K562 (cell line): ENCODE measurements at places on chromosomes 16 and 17.

DNA sequence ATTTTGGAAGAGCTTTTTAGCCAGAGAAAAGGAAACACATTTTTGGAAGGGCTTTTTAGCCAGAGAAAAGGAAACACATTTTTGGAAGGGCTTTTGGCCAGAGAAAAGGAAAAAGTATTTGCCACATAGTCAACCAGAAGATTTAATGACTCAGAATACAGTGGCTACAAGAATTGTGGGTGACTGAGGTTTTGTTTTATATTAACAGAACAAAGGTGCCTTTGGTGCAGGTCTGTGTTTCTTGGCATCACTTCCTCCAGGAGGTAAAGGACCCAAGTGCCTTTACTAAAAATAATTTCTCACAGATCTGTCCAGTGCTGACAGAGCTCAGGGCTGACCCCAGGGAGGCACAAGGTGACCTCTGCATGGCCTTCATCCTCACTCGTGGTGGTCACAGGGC, 363.1 kb downstream of the CA10 start:
- DNase-seq: no peak

DNA sequence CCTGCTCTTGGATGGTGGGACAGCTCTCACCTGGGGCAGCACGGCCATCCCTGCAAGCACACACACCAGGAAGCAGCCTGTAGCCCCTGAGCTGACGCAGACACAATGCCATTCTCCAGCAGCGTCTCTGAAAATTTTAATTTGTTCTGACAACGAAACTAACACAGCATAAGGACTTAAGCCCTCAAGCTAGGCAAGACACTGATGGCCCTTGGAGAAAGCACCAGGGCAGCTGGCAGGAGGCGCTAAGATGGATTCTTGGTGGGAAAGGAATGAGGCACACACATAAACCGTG, 2.7 kb upstream of the LIMD2 start:
- DNase-seq: no peak

DNA sequence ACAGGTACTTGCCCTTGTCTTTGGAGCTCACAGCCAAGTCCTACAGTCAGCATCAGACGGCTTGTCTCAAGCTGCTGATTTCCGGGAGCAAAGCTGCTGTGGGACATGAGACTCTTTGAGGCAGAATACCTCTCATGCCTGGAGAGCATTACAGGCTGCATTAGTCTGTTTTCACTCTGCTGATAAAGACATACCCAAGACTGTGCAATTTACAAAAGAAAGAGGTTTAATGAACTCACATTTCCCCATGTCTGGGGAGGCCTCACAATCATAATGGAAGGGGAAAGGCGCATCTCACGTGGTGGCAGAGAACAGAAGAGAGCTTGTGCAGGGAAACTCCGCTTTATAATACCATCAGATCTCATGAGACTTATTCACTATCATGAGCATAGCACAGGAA, 661.2 kb downstream of the WWOX start:
- DNase-seq: no peak

- no peak for DNase-seq
Measured at GRCh38 chr17:41775394-41776226, 10.9 kb downstream of the JUP start.

DNA sequence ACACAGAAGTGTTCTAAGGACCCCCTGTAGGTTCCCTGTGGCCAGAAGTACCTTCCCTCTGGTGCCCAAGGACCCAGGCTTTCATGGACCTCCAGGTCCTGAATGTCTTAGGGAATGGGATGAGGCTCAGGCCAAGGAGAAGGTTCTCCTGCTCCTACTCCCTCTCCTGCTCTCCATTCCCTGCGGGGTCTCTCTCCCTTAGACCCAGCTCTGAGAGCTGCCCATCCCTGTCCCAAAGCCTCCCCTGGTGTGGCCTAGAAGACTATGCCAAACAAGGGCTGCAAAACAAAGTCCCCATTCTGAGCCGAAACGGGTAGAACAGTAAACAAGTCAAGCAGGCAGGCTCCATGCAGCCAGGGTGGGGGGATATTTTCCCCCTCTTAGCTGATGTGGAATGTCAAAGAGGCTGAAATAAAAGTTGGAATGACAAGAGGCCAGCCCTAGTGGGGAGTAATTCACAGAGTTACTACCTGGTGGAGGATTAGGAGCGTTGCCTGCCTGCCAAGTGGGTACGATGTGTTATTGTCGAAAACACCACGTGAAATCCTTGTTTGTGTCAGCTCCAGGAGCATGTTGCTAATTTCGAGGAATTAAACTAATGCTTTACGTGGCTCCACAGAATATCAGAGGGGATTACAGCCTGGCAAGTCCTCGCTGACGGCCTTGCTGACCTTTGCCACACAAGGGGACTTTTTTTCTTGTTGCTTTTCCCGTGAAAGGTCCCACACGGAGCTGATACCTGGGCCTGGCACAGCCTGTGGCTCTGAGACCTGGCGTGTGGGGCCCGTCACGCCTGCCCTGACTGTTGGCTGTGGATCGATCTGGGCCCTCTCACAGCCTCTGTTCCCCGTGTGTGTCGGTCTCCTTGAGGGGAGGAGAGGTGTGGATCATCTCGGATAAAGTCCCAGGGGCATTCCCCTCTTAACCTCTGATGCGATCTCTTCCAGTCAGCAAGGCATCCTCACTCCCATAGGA, 2.9 kb downstream of the WFIKKN2 start:
- no peak for DNase-seq

- DNase-seq: no peak
Measured at GRCh38 chr17:14871921-14872320, 393.2 kb downstream of the PMP22 start.

GRCh38 chr16:85871756-85872155, 27.2 kb upstream of the IRF8 start:
- no peak for DNase-seq

DNA sequence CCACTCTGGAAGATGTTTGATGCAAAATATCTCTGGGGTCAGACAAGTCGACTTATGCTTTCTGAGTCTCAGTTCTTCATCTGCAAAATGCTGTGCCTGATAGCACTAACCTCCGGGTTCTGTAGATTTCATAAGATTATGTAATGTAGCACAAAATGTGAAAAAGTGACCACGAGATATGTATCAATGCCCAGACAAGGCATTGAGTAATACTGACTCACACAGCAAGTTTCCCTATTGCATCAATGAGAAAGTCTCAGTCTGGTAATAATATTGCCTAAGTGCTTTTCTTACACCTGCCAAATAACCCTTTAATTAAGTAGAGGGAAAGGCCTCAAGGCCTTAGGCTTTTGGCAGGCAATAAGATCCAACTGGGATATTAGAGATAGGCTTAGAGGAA, 41.4 kb upstream of the MMP2 start:
- DNase-seq: no peak

- no peak for DNase-seq
Measured at GRCh38 chr16:69365901-69366300, 14.3 kb upstream of the TMED6 start.

GRCh38 chr16:12158428-12158827, 181.9 kb downstream of the SNX29 start:
- DNase-seq: no peak

DNA sequence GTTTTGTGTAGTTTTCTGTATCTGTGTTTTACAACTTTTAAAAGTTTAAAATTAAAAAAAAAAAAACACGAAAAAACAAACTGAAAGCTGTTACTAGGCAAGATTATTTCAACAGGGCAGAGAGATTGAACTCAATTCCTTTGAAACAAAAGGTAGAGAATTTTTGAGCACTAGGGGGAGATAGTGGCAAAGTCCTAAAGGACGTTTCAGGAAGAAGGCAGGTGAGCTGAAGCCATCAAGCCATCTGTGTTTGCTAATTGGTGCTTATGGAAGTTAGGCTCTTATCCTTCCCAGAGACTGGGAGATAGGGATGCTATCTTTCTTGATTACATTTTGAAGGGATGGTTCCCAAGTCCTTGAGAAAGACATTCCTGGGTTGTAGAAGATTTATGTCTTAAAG, 70.6 kb upstream of the CLEC3A start:
- DNase-seq: peak; percentile 30

DNA sequence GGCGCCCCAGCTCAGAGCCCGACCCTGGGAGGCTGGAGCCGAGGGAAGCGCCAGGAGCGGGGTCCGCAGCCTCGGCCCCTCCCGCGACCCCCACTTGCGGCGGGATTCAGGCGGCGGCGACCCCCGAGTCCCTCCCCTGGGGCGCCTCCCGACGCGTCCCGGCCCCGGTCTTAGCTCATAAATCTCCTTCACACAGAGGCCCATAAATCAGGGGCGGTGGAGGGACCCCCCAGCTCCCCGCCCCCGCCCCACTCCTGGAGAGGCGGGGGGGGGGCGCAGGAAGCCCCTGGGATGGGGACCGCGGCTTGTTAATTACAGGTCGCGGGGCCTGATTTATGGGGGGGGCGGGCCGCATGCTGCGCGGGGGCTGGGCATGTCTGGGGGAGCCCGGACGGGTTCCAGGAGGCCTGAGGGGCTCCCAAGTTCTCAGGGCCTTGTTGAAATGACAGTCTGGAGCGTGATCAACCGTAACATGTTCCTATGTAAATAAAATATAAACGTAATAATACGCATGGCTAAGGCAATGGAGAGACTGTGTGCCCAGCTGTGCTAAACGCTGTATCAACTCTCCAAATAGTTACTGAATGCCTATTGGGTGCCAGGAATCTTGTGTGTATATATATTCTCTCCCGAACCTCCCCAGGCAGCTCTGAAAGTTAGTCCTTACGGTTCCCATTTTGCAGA, 10.0 kb upstream of the BHLHA9 start:
- no peak for DNase-seq

- no peak for DNase-seq
Measured at GRCh38 chr17:38693700-38694329, 11.3 kb upstream of the MLLT6 start.

- DNase-seq: no peak
Measured at GRCh38 chr17:61627125-61627524, 36.1 kb upstream of the NACA2 start.

DNA sequence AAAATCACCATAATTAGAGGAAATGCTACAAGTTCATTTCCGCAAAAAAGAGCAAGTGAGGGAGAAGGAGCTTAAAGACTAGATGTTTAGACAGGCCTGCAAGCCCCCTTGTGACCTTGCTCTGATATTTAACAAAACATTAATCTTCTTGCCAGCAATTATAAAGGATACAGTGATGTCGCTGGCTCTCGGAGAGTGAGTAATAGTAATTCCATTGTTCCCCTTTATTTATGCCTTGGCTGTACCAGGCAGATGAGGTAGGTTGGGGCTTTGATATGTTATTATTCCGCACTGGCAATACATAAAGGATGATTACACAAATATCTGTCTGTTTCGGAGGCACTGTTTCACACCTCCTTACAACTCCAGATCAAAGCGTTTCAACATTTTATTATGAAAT, 204.8 kb upstream of the SALL1 start:
- DNase-seq: no peak

GRCh38 chr17:51638971-51639370, 378.6 kb downstream of the UTP18 start:
- DNase-seq: no peak

GRCh38 chr16:67428146-67428731, 2.7 kb upstream of the HSD11B2 start:
- DNase-seq: peak; percentile 83

DNA sequence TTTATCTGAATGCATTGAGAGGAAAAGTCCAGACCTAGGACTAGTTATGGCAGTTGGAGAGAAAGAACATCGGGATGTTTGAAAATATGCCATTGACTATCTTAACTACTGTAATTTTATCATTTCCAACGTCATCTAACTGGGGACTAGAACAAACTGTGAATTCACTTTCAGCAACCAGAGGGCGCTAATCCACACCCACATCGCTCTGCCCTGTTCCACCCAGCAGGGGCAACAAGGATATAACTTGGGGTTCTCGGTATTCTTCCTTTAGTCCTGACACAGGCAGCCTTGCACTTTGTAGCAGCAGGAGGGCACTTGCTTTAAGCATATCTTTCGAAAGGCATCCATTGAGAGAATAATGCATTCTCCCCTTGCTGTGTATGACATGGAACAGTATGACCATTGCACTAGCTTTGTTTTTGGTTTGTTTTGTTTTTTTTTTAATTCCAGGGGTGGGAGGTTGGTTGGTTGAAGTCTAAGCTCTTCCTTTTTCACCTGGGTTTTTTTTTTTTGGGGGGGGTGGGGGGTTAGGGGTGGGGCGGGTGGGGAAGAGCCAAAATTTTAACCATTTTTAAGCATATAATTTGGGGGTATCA, 31.5 kb downstream of the SIAH1 start:
- DNase-seq: peak; percentile 76

DNA sequence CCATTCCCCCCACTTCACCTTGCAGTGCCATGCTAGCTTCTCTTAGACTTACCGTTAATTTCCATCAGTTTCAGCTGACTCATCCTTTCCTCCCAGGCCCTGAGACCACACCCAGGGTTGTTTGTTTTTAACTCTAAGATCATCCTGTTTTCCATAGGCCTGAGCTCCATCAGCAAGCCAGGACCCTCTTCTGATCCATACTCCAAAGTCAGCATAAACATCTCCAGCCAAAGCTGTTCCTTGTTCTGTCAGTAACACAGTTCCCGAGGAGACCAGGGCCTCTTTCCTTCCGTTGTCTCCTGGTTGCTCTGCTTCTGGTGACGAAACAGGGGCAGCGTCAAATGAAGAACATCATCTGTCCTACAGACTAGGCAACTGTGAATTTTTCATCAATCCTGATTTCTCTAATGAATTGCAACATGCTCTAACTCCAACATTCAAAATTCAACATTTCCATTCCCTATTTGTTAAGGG, 83.8 kb upstream of the HNF1B start:
- peak; percentile 68 for DNase-seq

- peak; percentile 28 for DNase-seq
Measured at GRCh38 chr17:28500712-28501379, 5.3 kb upstream of the FOXN1 start.

DNA sequence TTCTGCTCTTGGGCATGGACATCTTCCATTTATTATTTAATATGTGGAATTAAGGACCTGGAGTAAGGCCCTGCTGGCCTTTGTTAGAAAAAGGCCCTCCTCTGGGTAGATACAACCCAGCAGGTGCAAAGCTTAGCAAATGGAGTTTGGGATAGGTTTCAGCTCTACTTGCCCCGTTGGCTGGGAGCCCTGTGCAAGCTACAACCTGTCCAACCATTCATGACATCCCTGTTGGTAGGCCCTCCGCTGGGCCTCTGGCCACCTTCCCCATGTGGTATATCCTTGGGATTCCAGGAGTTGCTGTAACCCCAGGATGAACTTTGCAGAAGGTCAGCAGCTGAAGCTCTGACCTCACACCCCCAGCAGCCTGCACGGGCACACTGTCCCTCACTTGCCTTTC, 6.4 kb downstream of the NGFR start:
- DNase-seq: no peak

- no peak for DNase-seq
Measured at GRCh38 chr16:11309895-11310633, 28.9 kb upstream of the PRM1 start.

- no peak for DNase-seq
Measured at GRCh38 chr17:59627770-59628171, 8.1 kb downstream of the CLTC start.

DNA sequence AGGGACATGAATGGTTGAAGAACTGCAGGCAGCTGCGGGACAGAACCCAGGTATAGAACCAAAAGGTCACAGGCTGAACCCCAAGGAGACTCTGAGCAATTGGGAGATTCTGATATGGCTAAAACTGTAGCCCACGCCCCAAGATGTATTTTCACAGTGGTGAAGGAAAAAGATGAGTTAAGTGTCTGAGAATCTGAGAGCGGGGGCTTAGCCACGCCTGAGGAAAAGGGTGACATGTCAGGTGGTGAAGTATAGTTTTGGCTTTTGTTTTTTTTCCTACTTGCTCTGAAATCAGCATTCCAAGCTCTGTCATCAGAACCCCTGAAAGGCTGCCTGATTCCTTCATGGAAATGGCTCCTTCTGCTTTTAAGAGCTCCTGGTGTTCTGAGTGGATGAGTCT, 73.3 kb downstream of the AKAP1 start:
- no peak for DNase-seq

GRCh38 chr17:63474174-63474573, 2.7 kb upstream of the ACE start:
- DNase-seq: no peak
